Epithelial cell of proximal tubule (primary cell): ENCODE measurements at places on chromosomes 5 and 9. TPM values are rescaled to one million over a fixed set of nuclear protein-coding genes. Genes with fewer than 3 reads are reported as not detected.

Gene DPM2
- total RNA-seq, result 26.2 and 26.5 TPM in 2 replicates

Gene SPINK4
- total RNA-seq, result not detected in 2 replicates

Gene FPGS
- 104 and 132 TPM in 2 replicates for total RNA-seq

Gene GAS1
- 1.7 and 3.3 TPM in 2 replicates for total RNA-seq

Gene LOX
- total RNA-seq, result 6.1 and 14.9 TPM in 2 replicates

GRCh38 chr9:125541840-125542243 lies 165.2 kb downstream of the MAPKAP1 start:
- DNase-seq, result no peak

DNA sequence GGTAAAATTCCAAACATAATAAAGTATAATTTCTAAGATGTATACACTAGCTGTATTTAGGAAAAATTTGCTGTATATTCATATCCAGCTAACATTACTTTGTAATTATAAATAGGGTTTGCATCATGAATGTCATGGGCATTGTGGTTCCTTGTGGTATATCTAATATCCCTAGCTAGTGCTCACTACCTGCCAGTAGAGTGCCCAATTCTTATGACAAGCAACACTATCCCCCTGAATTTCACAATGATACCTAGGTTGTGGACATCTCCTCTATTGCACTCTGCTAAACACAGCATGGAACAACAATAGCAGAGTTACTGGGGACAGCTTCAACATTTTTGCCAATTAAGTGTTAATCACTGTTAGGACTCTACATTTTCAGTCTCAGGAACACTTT lies 1656.5 kb downstream of the EFNA5 start:
- no peak for DNase-seq

GRCh38 chr5:148482697-148483462 lies 99.1 kb downstream of the FBXO38 start:
- no peak for DNase-seq

GRCh38 chr5:75052192-75053053 lies at the start of gene GCNT4:
GCNT4 (minus strand) TSS chr5:75052558; CDS start chr5:75030037, 22,521 bp downstream.
- DNase-seq, result no peak

GRCh38 chr9:85178474-85178873 lies 508.9 kb downstream of the NTRK2 start:
- peak; percentile 50 for DNase-seq

DNA sequence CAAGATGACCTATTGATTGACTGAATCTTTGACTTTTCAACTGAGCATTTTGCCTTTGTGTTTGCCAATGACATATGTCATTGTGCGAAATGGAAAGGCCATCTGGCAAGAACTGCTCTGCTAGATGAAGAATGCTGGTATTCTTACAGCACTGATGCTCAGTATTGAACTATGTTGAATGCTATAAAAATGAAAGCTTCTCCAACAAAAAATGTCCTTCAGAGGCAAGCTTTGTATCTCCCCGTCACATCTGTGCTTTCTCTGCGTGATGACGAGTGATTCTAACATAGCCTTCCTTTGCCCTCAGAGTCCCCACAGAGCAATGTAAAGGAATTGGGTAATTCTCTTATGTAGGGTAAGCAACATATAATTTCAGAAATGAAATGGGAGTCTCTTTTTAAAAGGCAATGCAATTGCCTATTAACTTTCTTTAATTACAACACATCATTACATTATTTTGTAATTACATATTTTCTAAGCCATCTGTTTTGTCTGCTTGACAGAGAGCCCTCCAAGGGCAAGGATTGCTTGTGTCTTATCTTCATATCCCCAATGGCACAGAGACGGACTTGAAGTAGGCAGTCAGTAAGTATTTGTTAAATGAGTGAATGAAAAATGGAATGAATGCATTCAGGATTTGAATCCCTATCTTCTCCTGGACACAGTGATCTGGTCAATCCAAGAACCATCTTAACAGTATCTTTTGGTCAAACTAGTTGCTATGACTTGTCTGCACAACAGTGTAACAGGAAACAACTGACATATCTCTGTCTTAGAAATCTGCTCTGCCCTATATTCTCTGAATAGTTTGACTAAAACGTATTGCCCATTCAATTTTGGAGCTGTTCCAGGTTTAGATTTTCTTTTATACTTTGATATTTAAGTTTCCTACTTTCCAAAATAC lies 46.1 kb downstream of the ENC1 start:
- DNase-seq, result no peak

DNA sequence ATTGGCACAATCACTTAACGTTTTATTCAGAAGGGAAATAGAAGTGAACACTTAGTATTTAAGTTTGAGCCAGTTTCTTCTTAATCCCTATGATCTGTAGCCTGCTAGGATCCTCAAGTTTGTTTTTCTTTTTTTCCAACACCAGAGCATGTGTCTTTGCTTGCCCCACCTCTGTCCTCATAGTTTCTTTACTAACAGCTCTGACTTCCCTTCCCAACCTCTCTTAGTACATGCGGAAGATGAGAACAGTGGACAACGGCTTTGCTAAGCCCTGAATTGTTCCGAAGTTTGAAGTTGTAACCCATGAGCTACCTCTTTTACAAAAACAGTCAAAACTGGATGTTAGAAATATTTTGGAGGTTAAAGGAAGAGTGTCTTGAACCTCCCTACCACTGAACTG lies 61.7 kb upstream of the TAF11L2 start:
- DNase-seq, result no peak

GRCh38 chr9:26928902-26929495 lies 18.0 kb downstream of the PLAA start:
- DNase-seq, result no peak

DNA sequence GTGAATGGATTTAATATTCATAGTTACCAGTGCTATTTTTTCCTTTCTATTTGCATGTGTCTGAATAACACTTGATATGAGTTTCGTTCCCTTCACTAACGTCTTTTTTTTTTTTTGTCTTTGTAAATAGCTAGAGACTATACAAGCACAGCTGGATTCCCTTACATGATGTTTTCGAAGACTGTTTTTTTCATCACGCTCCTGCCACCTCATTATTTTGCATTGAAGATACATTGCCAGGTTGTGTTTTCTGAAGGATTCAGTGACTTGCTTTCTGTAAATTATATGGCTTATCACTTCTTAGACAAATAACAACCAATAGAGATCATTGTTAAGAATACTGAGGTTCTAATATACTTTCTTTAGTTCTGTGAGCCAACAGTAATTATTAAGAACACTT lies 207.5 kb downstream of the COMMD10 start:
- DNase-seq, result no peak
